ENCODE measurements at places on chromosomes 12 and 14. TPM values are rescaled to one million over a fixed set of nuclear protein-coding genes. Genes with fewer than 3 reads are reported as not detected.

DNA sequence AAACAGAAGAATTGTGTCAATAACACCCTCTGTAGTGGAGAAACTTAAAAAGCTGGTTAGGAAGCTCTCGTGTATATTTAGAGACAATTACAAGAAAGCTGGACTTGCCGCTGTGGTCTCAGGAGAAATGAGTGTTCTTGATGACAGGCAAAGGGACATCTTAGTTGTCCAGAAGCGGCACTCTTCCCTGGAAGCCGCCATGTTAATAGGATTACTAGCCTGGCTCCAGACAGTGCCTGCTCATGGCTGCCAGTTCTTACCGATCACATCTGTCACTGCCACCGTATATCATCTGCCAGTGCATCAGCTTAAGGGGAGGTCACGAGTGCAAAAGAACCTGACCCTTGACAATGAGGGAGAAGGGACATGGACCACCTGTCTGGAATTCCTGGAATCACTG is 48.9 kb downstream of the C14orf132 start:
- no peak for DNase-seq

SLC25A47 gene
- total RNA-seq = not detected

DNA sequence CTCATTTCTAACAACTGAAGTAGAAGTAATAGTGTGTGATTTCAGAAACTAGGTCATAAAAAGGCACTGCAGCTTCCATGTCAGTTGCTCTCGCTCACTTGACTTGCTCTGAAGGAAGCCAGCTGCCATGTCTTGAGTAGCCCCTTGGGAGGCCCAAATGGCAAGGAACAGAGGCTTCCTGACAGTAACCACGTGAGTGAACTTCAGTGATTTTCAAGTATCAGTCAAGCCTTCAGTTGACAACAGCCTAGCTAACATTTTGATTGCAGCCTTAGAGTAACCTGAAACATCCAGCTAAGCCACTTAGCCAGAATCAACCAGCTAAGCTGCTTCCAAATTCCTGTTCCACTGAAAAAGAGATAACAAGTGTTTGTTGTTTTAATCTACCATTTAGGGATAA is 26.7 kb downstream of the TOGARAM1 start:
- DNase-seq = peak; percentile 52

DCD gene
- not detected for total RNA-seq

PPP1CC gene
- 201 TPM for total RNA-seq

DNA sequence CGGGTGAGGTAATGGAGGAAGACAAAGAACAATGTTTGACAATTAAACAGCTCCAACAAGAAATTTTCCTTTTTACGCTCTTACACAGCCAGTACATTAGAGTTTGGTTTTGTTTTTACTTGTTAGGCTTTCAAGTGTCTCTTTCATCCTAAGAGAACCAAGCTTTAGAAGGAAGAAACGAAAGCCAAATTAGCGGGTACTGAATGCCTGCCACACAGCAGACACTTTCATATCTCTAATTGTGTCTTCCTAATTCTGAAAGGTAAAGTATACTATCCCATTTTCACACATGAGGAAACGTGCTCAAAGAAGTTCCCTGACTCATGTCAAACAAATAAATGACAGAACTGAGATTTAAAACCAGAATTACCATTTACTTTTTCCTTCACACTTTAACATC is 65.0 kb downstream of the CDK17 start:
- DNase-seq = no peak

GRCh38 chr14:99684410-99684934 is 374 bp downstream of the CYP46A1 start:
- no peak for DNase-seq

DNA sequence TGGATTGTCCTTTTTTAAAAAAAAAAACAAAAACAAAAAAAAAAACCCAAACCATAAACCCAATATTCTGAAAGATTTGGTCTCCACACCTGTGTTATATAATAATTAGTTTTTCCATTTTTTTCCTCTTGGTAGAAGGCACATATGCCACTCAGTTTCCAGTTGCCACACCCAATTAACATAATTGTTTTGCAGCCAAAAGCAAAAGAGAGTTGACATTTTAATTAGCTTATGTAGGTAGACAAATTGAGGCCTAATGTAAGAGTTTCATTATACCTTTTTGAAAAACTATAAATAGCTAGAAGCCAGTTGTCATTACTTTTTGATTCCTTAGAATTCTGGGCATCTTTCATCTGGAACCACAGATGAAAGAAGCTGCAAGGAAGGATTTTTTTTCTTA is 21.0 kb downstream of the PTPN11 start:
- DNase-seq = no peak

PPP1R1A gene
- 13.4 TPM for total RNA-seq

DNA sequence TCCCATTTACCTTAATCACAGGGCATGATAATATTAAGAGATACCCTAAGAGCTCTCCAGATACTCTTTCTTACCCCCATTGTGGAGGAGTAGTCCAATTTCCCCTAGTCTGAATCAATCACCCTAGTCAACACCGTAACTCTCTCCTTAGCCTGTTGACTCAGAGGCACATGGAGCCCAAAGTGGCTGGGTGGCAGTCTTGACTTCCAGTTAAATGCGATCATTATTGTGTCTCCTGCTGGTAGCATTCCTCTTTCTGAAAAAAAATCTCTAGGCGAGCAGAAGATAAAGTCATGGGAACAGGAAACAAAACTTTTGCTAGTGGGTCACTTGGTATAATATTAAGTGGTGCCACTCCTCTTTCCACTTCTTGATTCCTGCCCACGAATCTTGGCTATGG is 46.4 kb downstream of the EMP1 start:
- peak; percentile 31 for DNase-seq

DNA sequence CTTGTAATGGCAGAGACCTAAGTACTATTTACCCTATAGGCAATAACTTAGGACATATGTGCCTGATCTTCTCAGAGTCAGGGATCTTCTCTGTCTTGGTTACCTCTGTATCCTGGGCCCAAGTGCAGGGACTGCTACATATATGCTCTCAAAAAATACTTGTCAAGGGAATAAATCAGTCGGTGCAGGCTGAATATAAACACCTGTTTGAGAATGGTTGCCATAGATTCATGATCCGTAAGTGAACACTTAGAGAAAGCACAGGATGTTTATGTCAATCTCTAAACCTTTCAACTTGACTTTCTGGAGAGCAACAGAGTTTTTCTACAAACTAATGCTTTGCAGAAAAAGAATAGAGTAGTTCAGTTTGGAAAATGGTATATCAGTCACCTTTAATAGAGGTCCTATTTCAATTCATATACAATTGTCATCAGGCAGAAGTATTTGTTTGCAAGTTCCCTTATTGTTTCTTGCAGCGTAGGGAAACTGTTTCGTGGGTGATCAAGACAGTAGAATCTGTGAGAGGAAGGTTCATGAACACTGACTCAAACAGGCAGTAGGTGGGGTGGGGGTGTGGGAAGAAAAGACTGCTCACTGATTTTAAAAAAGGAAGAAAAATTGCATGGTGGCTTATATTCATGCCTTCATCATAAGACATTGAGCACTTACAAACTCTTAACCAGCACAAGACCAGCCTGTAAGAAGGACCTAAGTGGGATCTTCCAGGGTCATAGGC is 6.0 kb upstream of the UBE2N start:
- DNase-seq = no peak

KCNMB4 gene
- 13.1 TPM for total RNA-seq

GRCh38 chr12:94229902-94230301 is 81.5 kb downstream of the PLXNC1 start:
- DNase-seq = no peak

DNA sequence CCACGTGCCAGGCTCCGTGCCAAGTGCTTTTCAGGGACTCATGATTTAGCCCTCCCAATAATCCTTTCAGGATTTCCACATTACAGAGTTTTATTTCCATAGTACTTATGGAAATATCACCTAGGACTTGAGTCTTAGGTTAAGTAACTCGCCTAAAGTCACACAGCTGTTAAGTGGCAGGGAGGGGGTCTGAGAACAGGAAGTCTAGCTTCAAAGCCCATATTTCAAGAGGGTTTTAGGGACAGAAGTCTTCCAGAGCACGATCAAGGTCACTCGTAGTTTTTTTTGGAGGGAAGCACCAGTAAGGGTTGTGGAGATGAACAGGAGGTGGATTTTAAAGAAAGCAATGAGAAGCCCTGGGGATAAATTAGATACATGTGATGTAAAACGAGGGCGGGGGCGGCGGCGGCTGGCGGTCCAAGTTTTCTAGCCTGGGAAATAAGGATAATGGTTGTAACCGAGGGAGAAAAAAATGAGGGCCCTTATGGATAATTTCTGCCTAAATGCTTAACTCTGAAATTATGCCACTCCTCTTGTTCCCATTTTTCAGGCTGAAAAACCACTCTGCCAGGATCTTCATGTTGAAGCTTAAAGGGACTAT is 192.6 kb upstream of the FOXN3 start:
- no peak for DNase-seq

DNA sequence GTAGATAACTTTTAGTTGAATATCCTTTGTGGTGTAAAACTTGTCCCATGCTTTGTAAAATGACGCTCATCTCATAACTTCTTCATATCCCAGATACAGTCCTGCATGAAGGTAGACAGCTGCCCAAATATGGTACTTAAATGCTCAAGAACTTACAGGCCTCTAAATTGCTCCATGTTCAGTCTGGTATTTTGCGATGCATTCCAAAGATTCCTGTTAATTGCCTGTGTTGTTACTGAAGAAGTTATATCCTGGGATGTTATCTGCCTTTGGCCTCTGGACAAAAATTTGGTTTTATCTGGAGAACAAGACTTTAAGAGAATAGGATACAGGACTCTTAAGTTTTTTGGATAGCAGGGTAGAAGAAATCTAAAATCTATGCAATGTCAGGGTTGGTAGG is 473.0 kb downstream of the PCNX1 start:
- DNase-seq = no peak

DNA sequence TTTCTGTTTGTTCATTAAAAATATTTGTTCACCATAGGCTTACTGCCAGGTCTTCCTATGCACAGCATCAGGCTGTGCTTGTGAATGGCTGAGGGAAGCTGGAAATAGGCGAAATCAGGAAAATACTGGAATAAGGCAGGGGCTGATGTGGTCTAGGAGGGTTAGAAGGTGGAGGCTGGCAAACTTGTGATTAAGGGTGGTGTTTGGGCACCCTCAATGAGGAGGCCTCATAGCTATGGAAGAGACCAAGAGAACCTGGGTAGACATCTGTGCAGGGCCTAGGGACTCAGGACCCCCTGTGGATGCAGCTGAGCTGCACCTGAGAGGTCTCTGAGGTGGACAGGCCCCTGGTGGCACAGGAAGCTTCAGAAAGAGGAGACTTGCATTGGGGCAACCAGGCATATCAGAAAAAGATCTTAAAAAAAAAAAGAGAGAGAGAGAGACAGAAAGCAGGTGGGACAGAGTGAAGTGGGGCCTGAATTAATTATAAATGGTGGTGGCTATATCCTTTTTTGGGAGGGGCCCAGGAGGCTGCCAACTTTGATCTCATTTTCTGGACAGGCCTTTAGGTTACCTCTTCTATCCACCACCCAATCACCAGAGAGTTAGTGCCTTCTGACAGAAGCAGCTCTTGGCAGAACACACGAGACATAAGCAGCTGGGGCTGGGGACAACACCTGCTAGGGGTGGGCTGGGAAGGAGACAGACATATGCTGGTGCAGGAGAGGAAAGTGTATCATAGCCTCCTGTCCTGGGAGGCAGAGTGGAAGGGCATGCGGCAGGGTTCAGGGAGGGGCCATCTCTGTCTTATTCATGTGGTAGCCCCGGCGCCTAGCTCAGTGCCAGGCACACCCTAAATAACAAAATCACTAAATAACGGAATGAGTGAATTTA is 46.7 kb upstream of the ATP23 start:
- DNase-seq = peak; percentile 56

- no peak for DNase-seq
Measured at GRCh38 chr14:23624830-23625404, 11.2 kb upstream of the DHRS2 start.

GRCh38 chr12:49873361-49873934 is 30.3 kb downstream of the FAIM2 start:
- DNase-seq = peak; percentile 29

DNA sequence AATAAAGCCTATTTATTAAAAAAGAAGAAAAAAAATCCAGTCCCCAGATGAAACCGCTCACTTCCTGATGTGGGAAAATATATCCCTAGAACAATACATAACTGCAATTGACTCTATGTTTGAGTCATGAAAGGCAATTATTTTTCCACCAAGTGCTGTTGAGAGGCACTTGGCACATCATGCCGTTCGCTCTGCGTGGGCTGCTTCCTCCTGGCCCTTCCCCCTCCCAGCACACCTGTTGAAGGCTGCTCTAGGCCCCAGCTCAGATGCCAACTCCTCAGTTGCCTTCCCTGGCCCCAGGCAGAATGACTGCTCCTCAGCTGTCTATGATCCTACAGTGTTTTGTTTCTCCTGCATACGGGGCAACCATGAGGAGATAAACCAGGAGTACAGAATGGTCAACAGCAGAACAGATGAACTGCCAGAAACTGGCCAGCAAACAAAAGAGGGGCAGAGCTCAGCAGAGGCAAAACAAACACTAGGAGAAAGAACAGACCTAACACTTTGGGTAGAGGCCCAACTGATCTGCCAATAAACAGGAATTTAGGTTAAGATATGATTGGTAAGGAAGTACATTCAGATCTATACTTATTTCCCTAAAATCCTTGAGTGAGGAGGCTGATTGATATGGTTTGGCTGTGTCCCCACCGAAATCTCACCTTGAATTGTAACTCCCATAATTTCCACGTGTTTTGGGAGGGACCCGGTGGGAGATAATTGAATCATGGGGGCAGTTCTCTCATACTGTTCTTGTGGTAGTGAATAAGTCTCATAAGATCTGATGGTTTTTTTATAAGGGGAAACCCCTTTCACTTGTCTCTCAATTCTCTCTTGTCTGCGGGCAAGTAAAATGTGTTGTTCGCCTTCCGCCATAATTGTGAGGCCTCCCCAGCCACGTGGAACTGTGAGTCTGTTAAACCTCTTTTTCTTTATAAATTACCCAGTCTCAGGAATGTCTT is 58.6 kb downstream of the SLC38A1 start:
- DNase-seq = peak; percentile 57

DNA sequence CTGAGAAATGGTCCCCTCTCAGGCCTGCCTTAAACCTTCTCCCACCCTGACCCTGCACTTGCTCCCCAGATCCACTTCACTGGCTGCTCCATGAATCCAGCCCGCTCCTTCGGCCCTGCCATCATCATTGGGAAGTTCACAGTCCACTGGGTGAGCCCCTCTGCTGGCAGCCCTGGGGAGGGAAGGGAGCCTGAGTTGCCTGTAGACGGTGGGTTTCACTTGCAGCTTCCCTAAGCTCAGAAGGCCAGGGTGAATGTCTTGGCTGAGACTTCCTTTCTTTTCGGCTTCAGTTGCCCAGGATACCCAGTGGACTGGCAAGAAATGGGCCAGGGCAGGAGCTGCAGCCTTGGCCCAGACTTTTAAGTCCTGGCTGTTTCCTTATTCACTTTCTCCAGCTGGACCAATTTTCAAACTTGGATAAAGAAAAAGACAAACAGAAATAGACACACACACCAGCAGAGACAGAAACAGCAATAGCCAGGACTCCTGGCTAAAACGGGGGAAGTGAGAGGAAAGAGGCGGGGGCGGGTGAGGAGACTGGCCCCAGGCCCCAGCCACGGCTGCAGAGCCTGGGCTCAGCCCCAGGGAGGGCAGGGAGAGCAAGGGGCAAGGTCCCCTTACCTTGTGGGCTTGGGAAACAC is 2.0 kb downstream of the AQP6 start:
- peak; percentile 66 for DNase-seq

GRCh38 chr14:81517798-81518398 is 15.8 kb downstream of the SEL1L start:
- no peak for DNase-seq
